ENCODE measurements at places on chromosomes 7 and 10.

- no peak for DNase-seq
Measured at GRCh38 chr7:156063241-156063810, 251.1 kb upstream of the SHH start.

GRCh38 chr7:144035385-144035784 lies 13.4 kb upstream of the OR2A5 start:
- no peak for DNase-seq

GRCh38 chr7:22589641-22590201 lies 89.7 kb upstream of the STEAP1B start:
- no peak for DNase-seq

- no peak for DNase-seq
Measured at GRCh38 chr7:108114117-108114841, 15.9 kb downstream of the LAMB4 start.

- no peak for DNase-seq
Measured at GRCh38 chr7:150954201-150954985, 23.7 kb downstream of the KCNH2 start.

GRCh38 chr7:121730869-121731268 lies 142.1 kb upstream of the PTPRZ1 start:
- DNase-seq = no peak

DNA sequence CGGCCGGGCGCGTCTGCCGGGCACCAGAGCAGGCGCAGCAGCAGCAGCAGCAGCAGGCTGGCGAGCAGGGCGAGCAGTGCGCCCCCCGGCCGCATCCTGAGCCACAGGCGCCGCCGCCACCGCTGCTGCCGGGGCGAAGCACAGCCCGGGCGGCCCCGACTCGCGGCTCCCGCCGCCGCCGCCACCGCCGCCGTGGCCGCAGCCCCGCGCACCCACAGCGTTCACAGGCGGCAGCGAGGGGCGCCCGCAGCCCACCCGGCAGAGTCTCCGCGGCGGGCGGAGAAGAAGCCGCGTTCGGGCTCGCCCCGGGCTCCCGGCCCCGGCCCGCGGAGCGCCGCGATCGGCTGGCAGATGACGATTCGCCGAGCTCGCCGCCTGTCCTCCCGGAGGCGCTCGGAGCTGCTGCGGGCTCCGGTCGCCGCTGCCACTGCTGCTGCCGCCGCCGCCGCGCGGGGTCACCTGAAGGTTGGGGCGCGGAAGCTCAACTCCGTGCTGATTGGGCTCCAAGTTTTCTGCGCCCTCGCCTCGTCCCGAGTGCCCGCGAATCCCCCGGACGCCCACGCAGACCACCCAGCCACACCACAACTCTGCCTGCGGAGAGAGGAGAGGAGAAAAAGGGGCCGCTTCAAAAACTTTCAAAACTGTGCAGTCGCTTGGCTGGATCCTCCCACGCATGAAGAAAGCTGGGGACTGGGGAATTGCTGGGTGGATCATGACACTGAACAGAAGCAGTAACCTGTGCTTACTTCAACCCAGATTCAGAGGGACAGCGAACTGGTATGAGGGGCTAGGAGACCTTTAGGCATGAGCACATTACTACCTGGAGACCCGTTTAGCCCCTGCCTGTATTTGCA lies at the start of gene ST8SIA6:
Gene ST8SIA6, minus strand, starts transcription at position 435 of the 854 bp plus-strand sequence. Its CDS starts 340 bp downstream, at position 95.
- DNase-seq = no peak

- DNase-seq = no peak
Measured at GRCh38 chr7:32948202-32948601, 9.0 kb upstream of the FKBP9 start.

All from fibroblast of skin of left biceps (primary cell).